Skin of body (tissue), 3 donors: ENCODE measurements at places on chromosomes 1 and 21.

DNA sequence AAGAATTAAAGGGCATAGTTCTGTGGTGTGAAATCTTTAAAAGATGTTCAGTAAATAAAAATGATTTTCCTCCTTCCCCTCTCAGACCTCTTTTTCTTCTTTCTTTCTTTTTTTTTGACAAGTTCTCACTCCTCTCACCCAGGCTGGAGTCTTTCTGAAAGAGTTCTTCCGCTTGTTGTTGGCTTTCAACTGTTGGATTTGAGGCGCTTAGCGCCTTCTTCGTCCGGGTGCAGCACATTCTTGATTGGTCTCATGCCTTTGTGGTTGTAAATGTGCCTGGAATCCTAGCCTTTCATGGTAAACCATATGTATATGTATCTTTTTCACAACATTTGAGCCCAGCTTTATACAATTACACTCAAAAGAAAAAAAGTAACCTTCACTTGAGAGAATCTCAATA lies 980 bp upstream of the METTL18 start:
- no peak for DNase-seq

DNA sequence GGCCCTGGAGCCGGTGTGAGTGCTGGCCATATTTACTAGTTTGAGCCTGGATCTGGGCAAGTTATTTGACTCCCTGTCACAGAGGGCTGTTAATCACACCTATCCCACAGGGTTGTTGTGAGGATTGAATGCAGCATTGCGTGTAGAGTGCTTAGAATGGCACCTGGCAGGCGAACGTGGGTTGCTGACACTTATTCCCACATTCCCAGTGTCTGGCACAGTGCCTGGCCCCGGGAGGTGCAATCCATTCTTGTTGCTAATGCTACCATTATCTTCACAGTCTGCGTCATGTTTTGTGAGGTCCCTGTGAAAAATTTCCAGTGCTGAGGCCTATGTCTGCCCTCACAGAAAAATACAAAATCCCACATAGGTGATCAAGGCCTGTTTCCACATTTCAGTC lies 66.1 kb downstream of the CD2 start:
- DNase-seq = no peak

DNA sequence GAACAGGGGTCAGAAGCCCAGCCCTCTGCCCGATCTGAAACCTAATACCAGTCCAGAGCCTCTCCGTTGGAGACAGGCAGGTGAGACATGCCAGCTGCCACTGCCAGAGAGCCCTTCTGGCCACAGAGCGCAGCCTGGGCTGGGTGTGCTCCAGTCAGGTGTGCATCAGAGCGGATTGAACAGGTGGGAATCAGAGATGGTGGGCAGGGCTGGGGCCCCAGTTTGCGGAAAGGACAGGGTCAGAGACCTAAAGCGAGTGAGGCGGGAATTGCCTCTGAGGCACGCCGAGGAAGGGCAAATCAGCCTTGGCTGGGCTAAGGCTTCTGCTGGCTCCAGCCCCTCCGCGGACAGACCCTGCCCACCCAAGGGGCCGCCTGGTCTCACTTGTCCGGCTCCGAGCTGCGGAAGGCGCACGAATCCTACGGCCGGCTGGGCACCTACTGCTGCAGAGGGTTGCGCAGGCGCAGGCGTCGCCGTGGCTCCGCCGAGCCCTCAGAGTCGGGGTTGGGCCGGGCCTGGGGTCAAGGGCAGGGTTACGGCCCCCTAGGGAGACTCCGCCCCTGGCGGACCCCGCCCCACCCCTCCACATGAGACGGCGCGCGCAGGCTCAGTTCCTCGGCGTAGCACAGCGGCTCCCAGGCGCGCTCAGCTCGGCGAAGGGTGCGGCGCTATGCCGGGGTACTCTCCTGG lies 10.3 kb downstream of the CPLANE2 start:
- DNase-seq = no peak

DNA sequence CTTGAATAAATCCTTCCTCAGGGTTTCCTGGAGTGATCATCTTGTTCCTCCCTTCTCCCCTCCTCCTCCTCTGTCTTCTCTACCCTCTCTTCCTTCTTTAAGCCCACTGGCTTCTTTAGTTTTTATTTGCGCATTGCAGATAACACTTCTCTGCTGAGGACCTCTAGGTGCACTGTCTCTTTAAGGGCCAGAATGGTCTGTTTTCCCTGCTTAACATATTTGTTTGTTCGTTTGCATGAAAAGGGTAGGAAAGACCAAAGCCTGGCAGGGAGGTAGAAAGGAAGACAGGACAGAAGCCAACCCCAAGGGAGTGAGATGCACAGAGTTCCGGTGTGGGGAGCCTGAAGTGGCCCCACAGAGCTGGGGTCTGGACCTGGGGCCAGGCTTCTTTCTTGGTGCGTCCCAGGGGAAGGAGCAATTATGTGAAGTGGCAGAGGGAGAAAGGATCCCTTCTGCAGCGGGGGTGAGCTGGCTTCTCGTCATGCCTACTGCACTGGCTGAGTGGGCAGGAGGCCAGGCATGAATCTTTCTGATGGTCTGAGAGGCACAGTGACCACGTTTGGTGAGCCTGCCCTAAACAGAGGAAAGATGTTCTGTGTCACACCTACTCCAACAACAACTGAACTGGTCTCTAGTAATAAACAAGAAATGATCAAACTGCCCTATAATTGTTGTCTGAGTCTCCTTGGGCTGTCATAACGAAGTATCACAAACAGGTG lies 232.7 kb downstream of the KCNJ6 start:
- no peak for DNase-seq

DNA sequence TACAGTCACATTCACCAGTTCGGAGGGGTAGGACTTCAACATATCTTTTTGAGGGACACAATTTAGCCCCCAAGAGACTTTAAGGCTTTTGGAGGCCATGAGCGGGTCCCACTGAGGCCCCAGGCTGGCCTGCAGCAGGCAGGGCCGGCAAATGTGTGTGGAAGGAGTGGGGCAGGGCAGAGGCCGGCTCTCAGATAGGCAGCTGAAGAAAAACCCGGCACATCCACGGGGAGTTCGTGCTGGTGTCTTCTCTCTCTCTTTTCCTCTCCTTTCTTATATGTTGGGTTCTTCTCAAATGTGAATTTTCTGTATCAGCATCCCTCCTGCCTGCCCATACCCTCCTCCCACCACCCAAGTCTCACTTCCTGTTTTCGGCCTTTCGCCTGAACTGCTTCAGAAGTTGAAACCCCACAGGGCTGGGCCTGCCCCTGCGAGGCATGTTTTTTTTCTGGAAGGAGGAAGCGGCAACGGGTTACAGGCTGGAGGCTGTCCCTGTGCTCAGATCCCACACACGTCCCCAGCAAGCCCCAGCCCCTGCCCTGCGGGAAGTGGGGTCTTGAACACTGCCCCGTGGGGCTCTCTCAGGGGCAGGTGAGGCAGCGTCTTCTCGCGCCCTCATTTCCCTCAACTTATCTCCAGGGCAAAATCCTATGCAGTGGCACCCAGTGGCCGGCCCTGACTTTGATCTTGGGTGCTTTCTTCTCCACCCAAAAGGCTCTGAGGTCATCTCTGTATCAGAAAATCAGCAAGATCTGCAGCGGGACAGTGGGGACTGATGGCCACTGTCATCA lies 9.7 kb upstream of the UMODL1 start:
- DNase-seq = no peak

- DNase-seq = no peak
Measured at GRCh38 chr1:213008564-213008963, 7.1 kb downstream of the ANGEL2 start.
